ENCODE measurements at places on chromosomes 13 and 19.
A peak's percentile ranks its signal among the peaks of the same experiment; 100 is the strongest.

- H3K4me3 ChIP-seq = no peak overlapping the region
- H3K4me1 ChIP-seq = peaks cover 4% of the 10 kb centered on the region
- H3K36me3 ChIP-seq = peaks cover 44% of the 10 kb centered on the region
- H3K27me3 ChIP-seq = no peaks in the 10 kb centered on the region
Measured at GRCh38 chr13:25319771-25320170, 18.3 kb downstream of the NUP58 start.

DNA sequence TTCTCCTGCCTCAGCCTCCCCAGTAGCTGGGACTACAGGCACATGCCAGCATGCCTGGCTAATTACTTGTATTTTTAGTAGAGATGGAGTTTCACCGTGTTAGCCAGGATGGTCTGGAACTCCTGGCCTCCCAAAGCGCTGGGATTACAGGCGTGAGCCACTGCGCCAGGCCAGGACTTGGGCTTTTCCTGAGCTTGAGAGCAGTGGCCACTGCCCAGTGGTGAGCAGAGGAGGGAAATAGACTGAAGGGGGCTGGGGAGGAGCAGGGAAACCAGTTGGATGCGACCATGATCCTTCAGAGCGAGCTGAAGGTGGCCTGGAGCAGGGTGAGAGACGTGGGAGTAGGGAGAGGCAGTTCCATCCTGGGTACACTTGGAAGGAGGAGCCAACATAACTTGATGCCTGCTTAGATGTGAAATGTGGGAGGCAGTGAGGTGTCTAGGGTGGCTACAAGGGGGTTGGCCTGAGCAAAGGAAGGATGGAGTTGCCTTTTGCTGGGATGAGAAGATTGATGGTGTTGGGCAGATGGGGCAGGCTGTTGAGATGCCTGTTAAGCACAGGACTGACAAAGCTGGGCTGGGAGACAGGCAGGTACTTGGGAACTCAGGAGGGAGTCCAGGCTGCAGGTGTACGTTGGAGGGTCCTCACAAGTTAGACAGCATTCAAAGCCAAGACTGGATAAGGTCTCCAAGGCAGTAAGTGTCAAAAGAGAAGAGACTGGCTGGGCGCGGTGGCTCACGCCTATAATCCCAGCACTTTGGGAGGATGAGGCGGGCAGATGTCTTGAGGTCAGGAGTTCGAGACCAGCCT, 31.8 kb downstream of the KCTD15 start:
- peaks cover 8% of the 10 kb centered on the region for H3K27me3 ChIP-seq
- H3K27ac ChIP-seq = no peak overlapping the region
- H3K36me3 ChIP-seq = no peaks in the 10 kb centered on the region
- peak; percentile 10 for DNase-seq

GRCh38 chr19:18068395-18068794, 18.3 kb downstream of the IL12RB1 start:
- no peaks in the 10 kb centered on the region for H3K27me3 ChIP-seq
- no peak overlapping the region for H3K4me3 ChIP-seq
- peaks cover 5% of the 10 kb centered on the region for H3K4me1 ChIP-seq
- DNase-seq = no peak
- H3K27ac ChIP-seq = no peak overlapping the region

- H3K4me1 ChIP-seq = no peaks in the 10 kb centered on the region
- no peaks in the 10 kb centered on the region for H3K27me3 ChIP-seq
- H3K4me3 ChIP-seq = no peak overlapping the region
- no peak overlapping the region for H3K27ac ChIP-seq
- DNase-seq = no peak
Measured at GRCh38 chr13:110359840-110360301, 52.8 kb downstream of the COL4A2 start.

- H3K4me1 ChIP-seq = peaks cover 44% of the 10 kb centered on the region
- H3K4me3 ChIP-seq = peak overlapping the region; percentile 33
- peak overlapping the region; percentile 82 for H3K27ac ChIP-seq
- H3K36me3 ChIP-seq = peaks cover 13% of the 10 kb centered on the region
- DNase-seq = peak; percentile 70
- peaks cover 2% of the 10 kb centered on the region for H3K27me3 ChIP-seq
Measured at GRCh38 chr19:42487032-42487797, 41.1 kb downstream of the CEACAM1 start.

- H3K36me3 ChIP-seq = no peaks in the 10 kb centered on the region
- no peaks in the 10 kb centered on the region for H3K27me3 ChIP-seq
- H3K4me3 ChIP-seq = no peak overlapping the region
- H3K27ac ChIP-seq = no peak overlapping the region
- H3K4me1 ChIP-seq = no peaks in the 10 kb centered on the region
Measured at GRCh38 chr13:87557788-87558187, 113.4 kb upstream of the SLITRK5 start.

DNA sequence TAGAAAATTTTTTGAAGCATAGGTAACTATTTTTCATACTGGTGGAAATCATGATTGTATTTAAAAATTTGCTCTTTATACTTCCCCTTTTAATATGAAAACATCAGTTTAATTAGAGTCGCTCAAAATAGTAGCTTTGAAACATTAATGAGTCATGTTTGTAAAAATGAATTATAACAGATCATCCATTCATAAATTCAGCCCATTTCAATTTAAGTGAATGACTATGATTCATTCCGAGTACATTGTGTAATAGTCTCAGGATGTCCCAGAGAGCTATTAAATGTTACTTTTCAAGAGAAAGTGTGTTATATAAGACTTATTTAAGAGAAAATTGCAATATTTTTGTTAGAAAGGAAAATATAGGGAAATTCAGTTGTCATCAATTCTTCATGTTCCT, 111.0 kb downstream of the FNDC3A start:
- H3K27me3 ChIP-seq = no peaks in the 10 kb centered on the region
- no peak overlapping the region for H3K27ac ChIP-seq
- H3K4me1 ChIP-seq = peaks cover 6% of the 10 kb centered on the region
- peaks cover 23% of the 10 kb centered on the region for H3K36me3 ChIP-seq

DNA sequence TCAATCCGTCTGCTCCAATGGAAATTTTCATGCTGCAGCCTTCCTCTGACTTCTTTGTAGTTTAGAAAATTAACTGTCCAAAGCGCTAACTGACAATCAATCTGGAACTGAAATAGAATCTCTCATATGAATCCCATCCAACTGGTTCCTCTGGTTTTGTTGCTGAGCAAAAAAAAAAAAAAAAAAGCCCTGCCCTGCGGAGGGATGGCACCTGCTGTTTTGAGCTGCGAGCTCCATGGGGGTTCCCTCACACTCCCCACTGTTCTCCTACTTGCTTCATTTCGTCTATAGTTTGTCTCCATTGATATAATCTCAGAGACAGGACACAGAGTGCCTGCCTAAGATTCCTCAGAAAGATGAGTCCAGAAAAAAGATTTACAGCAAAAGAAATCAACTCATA, 33.4 kb downstream of the FAAP24 start:
- no peaks in the 10 kb centered on the region for H3K27me3 ChIP-seq
- H3K4me3 ChIP-seq = no peak overlapping the region
- no peak overlapping the region for H3K27ac ChIP-seq

DNA sequence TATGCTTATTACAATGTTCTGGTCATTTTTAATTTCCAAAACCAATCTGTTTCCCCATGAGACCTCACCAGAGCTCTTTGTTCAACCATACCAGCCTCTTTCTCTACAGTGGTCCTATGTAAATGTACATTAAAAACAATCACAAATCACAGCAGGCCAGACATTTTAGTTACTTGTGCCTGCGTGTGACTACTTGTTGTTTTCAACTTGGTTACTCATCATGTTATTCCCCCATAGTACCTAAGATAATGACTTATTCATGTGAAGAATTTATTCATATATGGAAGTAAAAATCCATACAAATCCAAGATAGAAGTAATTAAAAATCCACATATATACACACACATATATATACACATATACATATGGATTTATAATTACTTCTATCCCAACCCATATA, 379.6 kb downstream of the SLITRK6 start:
- no peak overlapping the region for H3K4me3 ChIP-seq
- no peak overlapping the region for H3K27ac ChIP-seq
- DNase-seq = no peak
- H3K27me3 ChIP-seq = no peaks in the 10 kb centered on the region
- no peaks in the 10 kb centered on the region for H3K36me3 ChIP-seq

DNA sequence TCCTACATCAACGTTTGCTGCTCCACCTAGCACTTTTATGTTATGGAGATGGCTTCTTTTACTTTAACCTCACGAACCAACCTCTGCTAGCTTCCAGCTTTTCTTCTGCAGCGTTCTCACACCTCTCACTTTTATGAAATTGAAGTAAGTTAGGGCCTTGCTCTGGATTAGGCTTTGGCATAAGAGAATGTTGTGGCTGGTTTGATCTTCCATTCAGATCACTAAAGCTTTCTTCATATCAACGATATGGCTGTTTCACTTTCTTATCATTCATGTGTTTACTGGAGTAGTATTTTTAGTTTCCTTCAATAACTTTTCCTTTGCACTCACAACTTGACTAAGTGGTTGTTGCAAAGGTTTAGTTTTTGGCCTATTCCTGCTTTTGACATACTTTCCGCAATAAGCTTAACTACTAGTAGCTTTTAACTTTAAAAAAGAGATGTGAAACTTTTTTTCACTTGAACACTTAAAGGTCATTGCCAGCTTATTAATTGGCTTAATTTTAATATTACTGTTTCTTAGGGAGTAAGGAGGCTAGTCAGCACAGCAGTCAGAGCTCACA, 60.0 kb upstream of the SPRY2 start:
- no peaks in the 10 kb centered on the region for H3K36me3 ChIP-seq
- no peak overlapping the region for H3K27ac ChIP-seq
- H3K4me1 ChIP-seq = peaks cover 13% of the 10 kb centered on the region
- no peaks in the 10 kb centered on the region for H3K27me3 ChIP-seq

GRCh38 chr13:110779022-110779421, 65.5 kb downstream of the ING1 start:
- peaks cover 2% of the 10 kb centered on the region for H3K36me3 ChIP-seq
- no peak overlapping the region for H3K4me3 ChIP-seq
- no peak overlapping the region for H3K27ac ChIP-seq
- H3K27me3 ChIP-seq = peaks cover 30% of the 10 kb centered on the region

Measured in activated CD4-positive, alpha-beta memory T cell treated with anti-CD3 and anti-CD28 coated beads, Interleukin-2, amount 10 ng/mL, durations not matched to agents 7 days and 5 days (primary cell).